ENCODE measurements at places on chromosomes 7 and 10.

GRCh38 chr10:90587081-90587491 lies 270.8 kb downstream of the HTR7 start:
- no peak for DNase-seq

DNA sequence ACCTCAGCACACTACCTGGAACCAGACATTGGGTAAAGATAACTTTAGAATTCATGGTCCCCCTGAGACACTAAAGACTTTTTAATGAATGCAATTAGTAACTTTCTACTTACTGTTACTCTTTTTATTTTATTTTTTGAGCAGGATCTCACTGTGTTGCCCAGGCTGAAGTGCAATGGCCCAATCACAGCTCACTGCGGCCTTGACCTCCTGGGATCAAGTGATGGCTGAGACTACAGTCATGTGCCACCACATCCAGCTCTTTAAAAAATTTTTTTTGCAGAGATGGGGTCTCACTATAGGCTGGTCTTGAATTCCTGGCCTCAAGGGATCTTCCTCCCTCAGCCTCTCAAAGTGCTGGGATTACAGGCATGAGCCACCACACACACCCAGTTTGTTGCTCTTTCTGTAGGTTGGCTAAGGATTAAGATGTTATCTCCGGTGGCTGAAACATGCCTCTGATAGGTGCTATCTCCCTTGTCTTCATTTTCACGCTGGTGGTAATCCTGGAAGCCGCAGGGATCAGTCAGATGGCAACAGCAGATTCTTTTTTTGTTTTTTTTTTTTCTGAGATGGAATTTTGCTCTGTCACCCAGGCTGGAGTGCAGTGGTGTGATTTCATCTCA lies 128.3 kb downstream of the TCF7L2 start:
- no peak for DNase-seq

- no peak for DNase-seq
These were observed 51.6 kb downstream of the PRLHR start for GRCh38 chr10:118543714-118544400.

GRCh38 chr10:131663351-131663750 lies 237.5 kb upstream of the PPP2R2D start:
- DNase-seq = no peak

GRCh38 chr7:158284617-158285382 lies 302.8 kb downstream of the PTPRN2 start:
- DNase-seq = no peak

GRCh38 chr10:21720090-21720489 lies 186.1 kb downstream of the MLLT10 start:
- no peak for DNase-seq

- no peak for DNase-seq
These were observed 380.9 kb downstream of the GATA3 start for GRCh38 chr10:8435186-8436055.

- DNase-seq = no peak
These were observed 289.4 kb upstream of the IGFBP3 start for GRCh38 chr7:46210467-46210866.

DNA sequence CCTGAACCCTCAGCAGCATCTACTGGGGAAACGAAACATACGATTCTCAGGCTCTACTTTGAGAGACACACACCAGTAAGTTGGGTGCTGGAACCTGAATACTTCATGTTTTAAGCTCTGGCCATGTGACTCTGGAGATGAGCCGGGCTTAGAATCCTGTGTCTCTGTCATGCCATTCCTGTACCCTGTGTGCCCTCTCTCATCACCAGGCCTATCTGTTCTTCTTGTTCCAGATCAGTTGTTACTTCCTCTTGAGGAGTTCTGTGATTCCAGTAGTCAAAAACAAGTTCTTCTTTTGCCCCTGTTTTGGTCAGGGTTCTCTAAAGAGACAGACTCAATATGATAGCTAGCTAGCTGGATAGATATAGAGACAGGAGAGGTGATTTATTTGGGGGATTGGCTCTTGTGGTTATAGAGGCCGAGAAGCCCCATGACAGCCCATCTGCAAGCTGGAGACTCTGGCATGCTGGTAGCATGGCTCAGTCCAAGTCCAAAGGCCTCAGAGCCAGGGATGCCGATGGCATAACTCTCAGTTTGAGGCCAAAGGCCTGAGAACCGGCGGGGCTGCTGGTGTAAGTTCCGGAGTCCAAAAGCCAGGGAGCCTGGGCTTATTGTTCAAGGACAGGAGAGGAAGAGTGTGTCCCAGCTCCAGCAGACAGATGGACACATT lies 54.3 kb downstream of the CHN2 start:
- no peak for DNase-seq

DNA sequence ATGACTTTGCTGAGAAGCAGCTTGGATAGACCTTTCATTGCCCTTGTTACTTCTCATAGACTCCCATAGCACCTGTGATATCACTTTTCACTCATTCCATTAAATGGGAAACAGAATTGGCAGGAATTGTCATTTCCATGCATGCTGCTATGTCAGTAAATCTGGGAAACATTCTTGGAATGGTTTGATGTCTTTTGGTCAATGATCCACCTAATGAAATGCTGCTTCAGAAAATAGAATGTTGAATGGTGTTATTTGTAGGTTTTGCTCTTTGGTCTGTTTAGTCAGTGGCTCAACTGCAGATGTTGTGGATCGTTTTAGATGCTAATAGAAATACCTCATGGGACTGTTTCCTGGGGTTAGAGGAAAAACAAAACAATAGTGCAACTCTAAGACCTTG lies 127.8 kb downstream of the PLPP4 start:
- DNase-seq = no peak

DNA sequence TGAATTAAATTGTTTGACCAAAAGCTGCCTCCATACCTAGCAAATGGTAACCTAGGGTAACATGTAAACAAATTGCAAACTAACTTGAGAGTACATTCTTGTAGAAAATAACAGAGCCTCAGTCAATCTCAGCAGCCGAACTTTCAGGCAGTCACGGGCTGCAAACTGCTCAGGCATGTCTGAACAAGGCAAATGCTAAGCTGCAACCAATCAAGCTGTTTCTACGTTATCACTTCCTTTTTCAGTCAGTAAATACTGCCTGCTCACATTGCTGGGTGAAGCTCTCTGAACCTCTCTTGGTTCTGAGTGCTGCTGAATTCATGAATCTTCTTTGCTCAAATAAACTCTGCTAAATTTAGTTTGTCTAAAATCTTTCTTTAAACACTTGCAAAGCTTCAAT lies 1212.4 kb downstream of the SORCS1 start:
- peak; percentile 10 for DNase-seq

- DNase-seq = peak; percentile 11
These were observed 43.3 kb downstream of the POLR1F start for GRCh38 chr7:19665399-19666008.

DNA sequence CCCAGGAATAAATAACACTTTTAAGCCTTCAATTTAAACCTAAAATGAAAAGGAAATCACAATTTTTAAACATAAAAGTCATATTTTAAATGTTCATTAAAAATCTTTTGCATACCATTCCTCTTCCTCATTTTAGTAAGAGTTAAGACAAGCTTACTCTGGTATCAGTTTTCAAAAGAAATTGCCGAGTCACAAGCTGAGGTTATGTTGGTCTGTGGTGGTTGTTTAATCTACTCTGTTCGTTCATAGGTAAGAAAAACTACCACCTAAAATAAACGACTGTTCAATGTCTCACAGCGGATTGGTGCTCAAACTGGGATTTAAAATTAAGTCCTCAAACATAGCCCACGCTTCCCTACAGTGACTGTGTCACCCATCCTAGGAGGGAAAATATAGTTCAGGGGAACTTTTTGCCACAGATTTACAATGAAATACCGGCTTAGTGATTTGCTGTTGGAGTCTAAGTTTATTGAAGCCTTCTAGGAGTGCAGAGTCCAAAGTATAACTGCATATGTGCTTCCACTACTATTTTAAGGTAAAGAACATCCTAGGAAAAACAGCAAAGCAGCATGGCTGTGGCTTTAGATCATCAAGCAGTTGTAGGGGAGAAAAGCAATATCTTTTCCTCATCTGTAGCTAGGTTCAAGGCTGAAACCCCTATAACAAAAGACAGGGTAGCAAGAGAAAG lies 61.1 kb downstream of the GNAT3 start:
- no peak for DNase-seq

DNA sequence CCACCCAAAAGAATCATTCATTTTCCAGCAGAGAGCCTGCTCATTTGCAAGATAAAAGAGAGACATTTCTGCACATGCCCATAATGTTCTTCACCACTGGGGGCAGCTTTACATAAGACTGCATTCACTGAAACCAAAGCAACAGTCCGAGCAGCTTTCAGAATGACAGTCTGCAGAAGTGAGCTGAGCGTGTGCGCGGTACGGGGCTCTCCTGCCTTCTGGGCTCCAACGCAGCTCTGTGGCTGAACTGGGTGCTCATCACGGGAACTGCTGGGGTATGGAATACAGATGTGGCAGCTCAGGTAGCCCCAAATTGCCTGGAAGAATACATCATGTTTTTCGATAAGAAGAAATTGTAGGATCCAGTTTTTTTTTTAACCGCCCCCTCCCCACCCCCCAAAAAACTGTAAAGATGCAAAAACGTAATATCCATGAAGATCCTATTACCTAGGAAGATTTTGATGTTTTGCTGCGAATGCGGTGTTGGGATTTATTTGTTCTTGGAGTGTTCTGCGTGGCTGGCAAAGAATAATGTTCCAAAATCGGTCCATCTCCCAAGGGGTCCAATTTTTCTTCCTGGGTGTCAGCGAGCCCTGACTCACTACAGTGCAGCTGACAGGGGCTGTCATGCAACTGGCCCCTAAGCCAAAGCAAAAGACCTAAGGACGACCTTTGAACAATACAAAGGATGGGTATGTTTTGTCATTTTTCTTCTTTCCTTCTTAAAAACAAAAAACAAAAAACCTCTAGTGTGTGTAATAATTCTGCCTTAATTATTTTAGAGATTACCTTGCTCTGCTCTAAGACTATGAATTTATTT lies at the start of gene LRRTM3:
Gene LRRTM3 (plus strand): TSS at position 141 of the 820 bp plus-strand sequence.
- DNase-seq = peak; percentile 8

DNA sequence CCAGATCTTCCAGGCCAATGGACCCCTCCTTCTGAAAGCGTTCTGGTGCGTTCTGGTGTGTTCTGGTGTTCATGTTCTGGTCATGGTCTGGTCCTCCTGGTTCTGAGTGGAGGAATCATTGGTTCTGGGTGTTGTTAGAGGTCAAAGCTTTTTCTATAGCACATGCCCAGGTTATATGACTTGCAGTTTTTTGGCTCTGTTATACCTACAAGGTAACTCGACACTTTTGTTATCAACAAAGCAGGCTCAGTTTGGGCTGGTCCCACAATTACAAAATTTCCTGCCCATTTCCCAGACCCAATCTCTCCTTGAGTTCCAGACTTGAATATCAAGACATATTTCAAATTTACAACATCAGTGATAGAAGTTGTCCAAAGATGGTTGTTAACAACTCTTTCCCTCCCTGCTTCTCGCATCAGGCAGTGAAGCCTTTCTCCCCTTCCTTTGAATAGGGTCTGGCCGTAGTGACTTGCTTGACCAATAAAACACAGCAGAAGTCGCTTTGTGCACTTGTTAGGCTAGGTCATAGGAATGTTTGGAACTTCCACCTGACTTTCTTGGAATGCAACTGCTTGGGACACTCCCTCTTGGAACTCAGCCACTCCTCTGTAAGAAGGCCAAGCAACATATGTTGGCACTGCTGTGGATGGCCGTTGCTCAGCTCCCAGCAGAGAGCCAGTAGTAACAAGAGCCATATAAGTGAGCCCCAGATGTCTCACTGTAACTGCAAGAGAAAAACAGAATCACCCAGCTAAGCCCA lies 83.1 kb upstream of the STEAP1B start:
- DNase-seq = no peak

DNA sequence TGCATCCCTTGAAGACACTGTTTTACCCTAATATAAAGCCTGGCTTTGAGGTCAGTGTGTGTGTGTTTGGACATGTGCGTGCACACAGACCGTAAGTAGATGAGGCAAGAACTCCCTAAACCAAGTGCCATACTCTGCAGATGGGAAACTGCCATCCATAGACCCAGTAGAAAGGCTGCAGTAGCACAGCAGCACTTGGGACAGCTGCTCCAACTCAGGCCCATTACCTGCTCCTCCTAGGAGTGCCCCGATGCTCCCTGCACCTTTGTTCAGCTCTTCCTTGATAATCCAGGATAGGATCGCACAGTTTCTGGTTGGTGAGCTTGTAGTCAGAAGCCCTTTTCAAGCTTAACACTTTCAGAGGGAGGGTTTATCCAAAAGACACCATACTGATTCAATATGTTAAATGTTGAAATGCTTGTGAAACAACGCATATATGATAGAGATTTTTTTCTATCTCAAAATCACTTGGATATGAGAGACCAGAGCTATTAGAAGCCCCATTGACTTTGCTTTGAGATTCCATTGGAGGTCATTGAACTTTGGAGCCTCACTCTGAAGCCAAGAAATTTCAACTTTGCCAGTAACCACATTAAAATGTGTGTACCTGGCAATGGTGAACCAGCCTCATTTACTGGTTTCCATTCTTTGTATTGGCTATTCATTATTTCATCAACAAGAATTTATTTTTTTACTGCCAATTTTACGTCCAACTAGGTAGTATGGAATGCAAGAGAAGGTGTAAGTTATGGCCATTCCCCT lies 757.0 kb upstream of the GALNT17 start:
- DNase-seq = no peak

GRCh38 chr7:102891693-102892261 lies 21.0 kb upstream of the LRRC17 start:
- peak; percentile 53 for DNase-seq

DNA sequence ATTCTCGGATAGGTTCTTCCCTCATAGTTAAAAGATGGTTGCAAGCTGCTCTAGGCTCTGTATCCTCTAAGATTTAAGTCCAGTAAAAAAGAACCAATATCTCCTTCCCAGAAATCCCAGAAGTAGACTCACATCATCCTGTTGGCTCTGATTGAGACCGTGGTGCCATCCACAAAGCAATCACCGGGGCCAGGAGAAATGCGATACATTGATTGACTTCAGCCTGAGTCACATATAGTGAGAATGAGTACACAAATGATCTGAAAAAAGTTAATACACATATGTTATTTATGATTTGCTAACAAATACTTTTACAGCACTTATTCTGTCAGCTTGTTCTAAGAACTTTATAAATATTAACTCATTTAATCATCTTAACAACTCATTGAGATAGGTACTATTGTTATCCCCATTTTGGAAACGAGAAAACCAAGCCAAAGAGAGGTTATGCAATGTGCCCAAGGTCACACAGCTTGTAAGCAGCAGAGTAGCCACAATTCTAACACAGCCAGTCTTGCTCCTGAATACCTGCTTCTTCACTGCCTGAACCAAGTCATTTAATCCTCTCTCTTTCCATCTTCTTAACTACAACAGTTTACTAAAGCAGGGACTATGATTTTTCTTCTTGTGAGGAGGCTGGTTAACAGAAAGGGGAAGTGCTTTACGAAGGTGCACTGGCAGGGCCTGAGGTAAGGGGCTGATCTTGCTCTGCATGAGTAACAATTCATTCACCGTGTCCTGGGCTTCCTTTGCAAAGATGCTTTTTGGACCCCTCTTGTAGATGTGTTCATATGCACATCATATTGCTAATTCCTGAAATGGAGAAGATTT lies 177.0 kb downstream of the REEP3 start:
- DNase-seq = no peak

Measured in NCI-H1694 (cell line).